ENCODE measurements at places on chromosomes 11 and 22.

DNA sequence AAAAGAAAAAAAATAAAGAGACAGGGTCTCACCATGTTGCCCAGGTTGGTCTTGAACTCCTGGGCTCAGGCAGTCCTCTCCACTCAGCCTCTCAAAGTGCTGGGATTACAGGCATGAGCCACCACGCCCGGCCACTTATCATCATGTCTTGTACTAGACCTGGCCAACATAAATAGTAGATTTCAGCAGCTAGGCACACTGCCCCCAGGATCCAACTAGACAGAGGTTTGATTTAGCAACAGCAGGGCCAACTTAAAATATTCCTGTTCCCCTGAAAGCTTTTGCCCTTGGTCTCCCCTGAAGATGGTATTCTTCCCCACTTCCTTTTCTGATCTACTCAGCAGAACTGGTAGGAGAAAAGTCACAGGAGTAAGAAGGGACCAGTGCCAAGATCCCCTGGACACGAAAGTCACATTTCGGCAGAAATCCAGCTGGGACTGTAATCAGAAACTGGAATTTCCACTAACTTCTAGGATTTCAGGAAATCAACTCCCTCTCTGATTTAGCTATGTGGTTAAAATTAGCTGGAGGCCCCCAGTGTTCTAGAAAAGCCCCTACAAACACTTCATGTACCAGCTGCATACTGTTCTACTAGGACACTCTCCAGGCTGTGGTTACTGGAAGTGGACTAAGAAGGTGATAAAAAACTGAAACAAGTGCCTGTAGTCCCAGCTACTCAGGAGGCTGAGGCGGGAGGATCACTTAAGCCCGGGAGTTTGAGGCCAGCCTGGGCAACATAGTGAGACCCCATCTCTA is 8.9 kb upstream of the PPP2R1B start:
- DNase-seq, result no peak

DNA sequence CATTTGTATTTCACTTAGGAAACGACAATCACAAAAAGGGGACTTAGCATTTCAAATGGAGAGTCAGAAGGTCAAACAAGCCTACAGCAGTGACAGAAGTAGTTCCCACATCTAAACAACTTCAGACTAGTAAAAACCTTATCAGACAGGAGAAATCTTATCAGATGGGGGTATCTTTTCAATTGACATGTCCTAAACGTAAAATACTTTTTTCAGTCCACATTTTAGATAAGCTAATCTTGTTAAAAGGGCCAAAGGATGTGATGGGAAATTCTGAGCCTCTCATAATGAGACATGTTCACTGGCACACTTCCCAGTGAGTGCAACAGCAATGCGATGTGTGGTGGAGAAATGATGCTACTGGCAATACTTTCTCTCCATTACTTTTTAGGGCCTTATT is 2.4 kb downstream of the MAPK1 start:
- no peak for DNase-seq

DNA sequence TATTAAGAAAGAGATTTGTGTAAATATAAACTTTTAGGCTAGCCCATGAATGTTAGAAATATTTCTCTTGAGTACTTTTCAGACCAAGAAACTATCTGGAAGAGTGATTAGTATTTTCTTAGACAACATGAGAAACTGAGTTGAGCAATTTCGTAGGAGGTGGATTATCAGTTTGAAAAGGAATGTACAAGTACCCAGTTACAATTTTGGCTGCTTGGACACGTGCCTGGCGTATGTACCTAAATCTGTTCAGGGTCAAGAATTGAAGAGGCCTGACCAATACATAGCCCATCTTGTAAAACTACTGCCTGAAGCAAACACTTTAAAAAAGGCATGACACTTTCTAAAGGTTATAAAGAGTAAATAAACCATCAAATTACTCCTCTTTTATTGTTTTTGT is 71.1 kb downstream of the CCDC73 start:
- DNase-seq, result no peak

DNA sequence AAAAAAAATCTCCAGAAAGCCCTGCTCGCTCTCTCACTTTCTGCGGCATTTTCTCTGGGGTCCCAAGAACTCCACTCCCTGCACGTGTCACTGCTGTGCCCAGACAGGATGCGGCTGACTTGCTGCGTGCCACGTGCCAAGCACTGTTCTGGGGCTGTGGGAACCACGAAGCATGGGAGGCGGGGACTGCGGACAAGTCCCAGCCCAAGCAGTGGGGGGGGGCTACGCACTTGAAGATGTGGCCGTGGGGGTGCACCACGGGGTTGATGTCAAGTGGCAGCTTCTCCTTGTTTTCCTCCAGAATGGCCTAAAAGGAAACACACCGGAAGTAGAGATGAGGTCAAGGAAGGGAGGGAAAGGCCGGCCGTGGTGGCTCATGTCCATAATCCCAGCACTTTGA is 10.8 kb downstream of the TTLL12 start:
- DNase-seq, result no peak

GRCh38 chr11:115636753-115637527 is 132.7 kb upstream of the CADM1 start:
- DNase-seq, result no peak

GRCh38 chr22:30732426-30732825 is 37.8 kb downstream of the OSBP2 start:
- DNase-seq, result no peak

DNA sequence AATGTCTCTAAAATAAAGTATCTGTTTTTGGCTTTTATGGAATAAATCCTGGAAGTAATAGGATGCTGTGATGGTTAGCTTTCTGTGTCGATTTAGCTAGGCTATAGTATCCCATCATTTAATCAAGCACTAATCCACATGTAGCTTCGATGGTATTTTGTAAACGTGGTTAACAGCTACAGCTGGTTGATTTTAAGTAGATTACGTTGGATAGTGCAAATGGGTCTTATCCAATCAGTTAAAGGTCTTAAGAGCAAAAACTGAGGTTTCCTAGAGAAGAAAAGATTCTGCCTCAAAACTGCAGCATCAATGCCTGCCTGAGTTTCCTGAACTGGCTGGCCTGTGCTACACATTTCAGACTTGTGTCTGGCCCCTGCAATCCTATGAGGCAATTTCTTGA is 314.2 kb upstream of the SORL1-AS1 start:
- no peak for DNase-seq

DNA sequence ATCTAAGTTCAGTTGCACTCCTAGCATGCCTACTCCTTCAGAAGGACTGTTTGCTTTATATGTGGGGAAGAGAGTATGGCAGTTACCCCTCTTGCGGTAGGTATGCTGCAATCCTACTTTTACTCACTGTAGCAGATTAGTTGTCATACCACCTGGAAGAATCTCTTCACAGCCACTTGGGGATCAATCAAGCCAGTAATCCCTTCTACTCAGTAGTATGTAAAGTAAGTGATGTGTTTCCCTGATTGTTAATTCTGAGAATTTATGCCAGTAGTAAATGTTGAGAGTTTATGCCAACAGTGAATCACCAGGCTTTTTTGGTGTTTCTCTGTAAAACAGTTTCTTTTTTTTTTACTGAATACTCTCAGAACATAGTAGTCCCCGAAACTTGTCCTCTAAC is 34.4 kb downstream of the PRMT3 start:
- DNase-seq, result no peak

- no peak for DNase-seq
Observed at GRCh38 chr11:117523680-117524079, 196.0 kb downstream of the CEP164 start.

GRCh38 chr11:76685831-76686230 is 15.3 kb upstream of the LRRC32 start:
- no peak for DNase-seq

DNA sequence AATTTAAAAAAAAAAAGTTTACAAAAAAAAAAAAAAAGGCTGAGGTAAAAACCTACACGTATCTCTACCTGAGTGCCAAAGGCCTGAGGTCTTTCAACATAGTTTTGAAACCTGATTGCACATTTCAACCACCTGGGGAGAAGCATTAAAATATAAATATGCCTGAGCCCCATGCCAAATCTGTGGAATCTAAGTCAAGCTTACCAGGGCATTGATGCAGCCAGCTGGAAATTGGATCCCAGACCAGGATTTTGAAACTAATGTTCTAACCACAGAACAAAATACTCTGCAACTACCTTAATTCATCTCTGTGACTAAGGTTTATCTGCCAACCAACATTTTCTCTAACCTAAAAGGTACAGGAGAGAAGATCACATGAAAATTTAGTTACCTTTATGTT is 38.8 kb upstream of the CHRNA10 start:
- no peak for DNase-seq

GRCh38 chr11:61072316-61073109 is 29.8 kb upstream of the CD5 start:
- no peak for DNase-seq

- DNase-seq, result no peak
Observed at GRCh38 chr11:3341298-3341697, 37.6 kb downstream of the ZNF195 start.

DNA sequence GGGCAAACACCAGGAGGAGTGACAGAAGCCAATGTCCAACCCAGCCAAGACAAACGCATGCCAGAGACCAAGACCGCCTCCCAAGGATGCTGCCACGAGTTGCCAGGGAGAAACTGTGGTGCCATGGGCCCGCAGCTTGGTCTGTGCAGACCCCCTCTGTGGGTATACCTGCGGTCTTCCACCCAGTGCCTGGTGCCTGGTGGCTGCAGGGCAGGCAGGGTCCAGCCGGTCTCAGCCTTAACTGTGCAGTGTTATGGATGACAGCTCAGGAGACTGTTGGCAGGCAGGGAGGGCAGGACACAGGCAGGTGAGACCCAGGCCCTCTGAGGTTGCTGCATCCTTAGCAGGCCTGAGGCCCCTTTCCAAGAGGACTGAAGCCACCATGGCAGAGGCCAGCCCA is 97.9 kb downstream of the MED15 start:
- no peak for DNase-seq

Data from NCI-H1048 (cell line).